Gastroesophageal sphincter (tissue), 4 donors: ENCODE measurements at places on chromosomes 7 and 10. TPM values are rescaled to one million over a fixed set of nuclear protein-coding genes. Genes with fewer than 3 reads are reported as not detected.
A peak's percentile ranks its signal among the peaks of the same experiment; 100 is the strongest.

DNA sequence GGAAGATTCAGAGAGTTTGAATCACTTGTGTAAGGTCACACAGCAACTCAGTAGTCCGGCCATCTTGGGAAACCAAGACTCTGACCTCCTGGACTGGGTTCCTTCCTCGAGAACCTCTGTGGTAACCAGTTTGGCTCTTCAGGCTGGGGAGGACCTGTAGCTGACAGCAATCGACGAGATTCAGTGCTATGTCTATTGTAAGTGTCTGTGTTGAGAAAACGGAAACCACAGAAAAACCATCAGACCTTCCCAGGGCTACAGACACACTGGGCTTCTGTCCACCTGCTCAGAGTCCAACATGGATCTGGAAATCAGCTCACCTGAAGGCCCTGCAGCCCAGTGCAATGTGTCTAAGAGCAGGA lies 403.7 kb downstream of the RPS24 start:
- ATAC-seq, result no peak

DNA sequence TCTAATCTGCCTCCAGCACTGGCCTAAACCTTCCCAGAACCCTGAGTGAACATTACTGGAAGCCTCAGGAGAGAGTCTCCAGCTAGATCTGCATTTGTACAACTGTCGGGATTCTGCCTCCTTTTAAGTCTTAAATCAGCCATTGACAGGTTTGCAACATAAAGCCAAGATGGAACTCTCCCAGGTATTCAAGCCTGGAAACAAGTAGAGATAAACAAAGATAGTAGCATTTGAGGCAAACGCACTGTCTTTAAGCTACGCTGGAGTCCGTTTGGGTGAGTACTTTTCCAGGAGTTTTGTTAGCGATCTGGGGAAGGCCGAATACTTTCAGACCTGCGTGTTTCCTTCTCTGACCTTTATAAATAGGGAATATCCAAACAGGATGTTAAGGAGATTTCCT lies 317.2 kb upstream of the FZD8 start:
- no peak for ATAC-seq

DNA sequence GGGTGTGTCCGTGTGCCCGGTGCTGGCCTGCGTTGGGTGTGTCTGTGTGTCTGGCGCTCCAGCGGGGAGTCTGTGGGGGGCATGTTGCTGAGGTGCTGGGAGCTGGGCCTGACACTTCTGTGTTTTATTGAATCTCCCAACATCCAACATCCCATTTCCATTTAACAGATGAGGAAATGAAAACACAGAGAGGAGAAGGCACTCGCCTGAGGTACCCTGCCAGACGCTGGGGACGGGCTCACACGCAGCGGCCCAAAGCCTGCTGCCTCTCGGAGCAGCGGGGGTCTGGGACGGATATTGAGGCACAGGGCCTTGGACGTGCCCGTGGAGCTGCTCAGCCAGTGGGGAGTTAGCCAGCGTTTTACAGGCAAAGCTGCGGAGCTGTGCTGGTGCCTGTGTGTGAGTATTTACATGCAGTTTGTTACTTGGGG lies 133.9 kb downstream of the DNAJB6 start:
- no peak for ATAC-seq

- ATAC-seq, result no peak
These were observed 170.2 kb downstream of the SEM1 start for GRCh38 chr7:96539471-96539870.

GRCh38 chr7:29833929-29834328 lies 27.6 kb downstream of the WIPF3 start:
- no peak for ATAC-seq

- no peak for ATAC-seq
These were observed 9.3 kb upstream of the PNPLA8 start for GRCh38 chr7:108535257-108535656.

- no peak for ATAC-seq
These were observed 146.1 kb downstream of the GRK5 start for GRCh38 chr10:119353421-119353820.

DNA sequence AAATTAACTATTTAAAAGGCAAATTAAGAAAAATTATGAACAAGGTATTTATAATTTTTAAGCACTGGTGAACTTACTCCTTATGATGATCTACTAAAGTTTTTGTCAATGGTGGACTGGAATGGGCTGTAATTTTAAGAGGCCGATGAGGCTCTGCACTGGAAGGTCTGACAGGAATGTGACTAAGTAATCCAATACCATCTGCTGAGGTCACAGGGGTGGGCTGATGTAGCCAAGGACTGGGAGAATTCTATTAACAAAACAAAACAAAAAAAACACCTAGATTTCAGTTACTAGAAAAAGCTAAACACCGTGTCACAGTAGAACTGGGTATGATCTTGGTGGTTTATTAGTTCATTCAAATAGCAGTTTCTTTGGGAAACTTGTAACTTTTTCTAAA lies 75.9 kb downstream of the NRBF2 start:
- ATAC-seq, result no peak

- ATAC-seq, result no peak
These were observed 645.9 kb downstream of the XPNPEP1 start for GRCh38 chr10:109277456-109277855.

DNA sequence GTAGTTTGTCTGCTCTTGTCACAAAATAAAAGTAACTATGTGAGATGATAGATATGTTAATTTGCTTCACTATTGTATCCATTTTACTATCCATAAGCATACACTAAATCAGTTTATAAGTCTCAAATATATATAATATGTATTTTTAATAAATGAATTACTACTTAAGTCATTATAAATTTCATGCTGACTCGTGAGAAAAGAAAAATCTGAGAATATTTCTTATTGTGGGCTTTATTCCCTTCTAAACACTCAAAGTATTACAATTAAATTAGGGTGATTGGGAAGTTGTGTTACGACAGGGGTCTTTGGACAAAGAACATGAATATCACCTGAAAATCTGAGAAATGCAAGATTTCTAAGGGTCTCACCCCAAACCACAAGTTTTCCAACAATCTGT lies 48.7 kb upstream of the RELN start:
- ATAC-seq, result no peak

DNA sequence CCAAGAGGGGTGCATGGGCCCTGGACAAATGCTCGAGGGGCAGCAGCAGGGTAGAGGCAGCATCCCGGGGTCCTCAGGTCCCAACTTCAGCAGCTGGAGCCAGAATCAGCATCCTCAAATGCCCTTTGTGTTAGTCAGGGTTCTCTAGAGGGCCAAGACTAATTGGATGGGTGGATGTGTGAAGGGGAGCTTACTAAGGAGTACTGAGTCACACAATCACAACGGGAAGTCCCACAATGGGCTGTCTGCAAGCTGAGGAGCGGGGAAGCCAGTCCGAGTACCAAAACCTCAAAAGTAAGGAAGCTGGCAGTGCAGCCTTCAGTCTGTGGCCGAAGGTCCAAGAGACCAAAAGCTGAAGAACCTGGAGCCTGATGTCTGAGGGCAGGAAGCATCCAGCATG lies 162.9 kb upstream of the TCERG1L start:
- ATAC-seq, result no peak

DNA sequence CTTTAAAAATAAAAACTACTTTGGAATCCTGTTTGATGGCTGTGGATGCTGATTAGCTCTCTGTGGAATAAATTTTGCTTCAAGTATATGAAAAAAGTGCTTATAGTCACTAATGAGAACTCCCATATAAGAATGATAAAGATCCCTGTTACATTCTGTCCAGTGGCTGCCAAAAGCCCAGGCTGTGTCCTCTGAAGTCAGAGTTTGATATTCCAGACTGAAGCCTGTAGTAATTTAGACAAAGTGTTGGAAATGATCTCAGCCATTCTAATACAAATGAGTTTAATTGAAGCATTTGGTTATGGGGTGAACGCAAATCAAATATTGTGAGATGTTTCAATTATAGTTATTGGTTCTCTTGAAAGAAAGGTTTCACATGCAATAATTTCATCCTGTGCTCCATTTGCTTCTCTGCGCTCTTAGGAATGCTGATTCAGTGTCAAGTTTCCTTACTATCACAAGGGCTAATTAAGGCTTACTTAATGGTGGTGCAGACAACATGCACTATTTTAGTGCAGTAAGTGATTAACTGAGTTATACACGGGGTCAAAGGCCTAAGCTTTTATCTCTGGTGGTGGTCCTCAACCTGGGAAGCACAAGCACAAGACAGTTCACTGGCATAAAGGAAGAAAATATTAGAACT lies 867.6 kb downstream of the SORCS1 start:
- ATAC-seq, result no peak

GRCh38 chr7:118626739-118627138 lies 402.2 kb downstream of the ANKRD7 start:
- no peak for ATAC-seq

- peak; percentile 98 for ATAC-seq
These were observed at the start of gene STEAP2 for GRCh38 chr7:90211391-90212148. Gene STEAP2, plus strand, starts transcription at chr7:90211740. Its CDS starts 13,343 bp downstream, at chr7:90225083.

GRCh38 chr10:77631241-77631640 lies 6.4 kb downstream of the KCNMA1 start:
- no peak for ATAC-seq

DNA sequence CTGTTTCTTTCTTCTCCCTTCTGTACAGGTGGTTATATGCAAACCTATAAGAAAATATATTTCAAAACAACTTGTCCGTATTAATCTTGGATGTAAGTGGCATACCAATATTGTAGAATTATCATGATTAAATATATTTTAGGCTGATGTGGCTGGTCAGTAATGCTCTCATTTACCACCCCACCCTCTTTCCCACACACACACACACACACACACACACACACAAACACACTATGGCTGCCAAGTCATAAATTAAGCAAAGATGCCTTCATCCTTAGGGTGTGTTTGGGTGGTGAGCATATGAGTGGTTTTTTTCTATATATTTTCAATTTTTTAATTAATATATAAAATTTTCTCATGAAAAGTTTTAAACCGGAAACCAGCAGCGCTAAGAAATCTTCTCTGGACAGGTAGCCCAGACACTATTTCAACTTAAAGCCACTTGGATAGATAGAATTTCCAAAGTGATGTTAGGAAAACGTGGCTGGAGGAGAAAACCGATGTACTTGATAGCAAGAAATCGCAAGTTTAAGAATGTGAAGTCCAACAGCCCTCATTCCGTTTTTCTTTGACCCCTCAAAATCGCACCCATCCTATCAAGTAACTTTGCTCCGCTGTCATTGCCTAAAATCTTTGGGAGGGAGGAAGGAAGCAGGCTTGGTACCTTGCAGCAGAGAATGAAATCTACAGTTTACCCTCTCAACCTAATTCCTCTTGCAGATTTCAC lies 171.7 kb downstream of the FAM107B start:
- no peak for ATAC-seq

- ATAC-seq, result no peak
These were observed 145.1 kb downstream of the SEMA3D start for GRCh38 chr7:85041605-85042216.

GRCh38 chr10:122636953-122637352 lies 62.7 kb downstream of the C10orf120 start:
- ATAC-seq, result no peak

DNA sequence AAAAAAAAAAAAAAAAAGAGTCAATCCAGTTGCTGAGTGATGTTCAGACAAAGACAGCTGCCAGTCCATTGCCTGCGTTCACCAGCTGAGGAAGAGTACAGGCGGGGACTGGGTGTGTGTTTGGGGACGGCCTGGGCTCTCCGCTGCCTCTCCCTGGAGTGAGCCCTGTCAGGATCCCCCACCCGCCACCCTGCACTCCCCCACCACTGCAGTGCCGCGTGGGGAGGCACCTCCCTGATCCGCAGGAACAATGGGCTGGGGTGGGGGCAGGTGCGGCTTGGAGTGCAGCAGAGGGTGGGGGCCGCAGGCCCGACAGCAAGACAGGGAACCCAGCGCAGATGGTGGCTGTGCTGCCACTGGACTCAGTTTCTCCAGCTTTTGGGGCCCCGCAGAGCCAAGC lies 1.4 kb downstream of the HSPA12A start:
- no peak for ATAC-seq

DNA sequence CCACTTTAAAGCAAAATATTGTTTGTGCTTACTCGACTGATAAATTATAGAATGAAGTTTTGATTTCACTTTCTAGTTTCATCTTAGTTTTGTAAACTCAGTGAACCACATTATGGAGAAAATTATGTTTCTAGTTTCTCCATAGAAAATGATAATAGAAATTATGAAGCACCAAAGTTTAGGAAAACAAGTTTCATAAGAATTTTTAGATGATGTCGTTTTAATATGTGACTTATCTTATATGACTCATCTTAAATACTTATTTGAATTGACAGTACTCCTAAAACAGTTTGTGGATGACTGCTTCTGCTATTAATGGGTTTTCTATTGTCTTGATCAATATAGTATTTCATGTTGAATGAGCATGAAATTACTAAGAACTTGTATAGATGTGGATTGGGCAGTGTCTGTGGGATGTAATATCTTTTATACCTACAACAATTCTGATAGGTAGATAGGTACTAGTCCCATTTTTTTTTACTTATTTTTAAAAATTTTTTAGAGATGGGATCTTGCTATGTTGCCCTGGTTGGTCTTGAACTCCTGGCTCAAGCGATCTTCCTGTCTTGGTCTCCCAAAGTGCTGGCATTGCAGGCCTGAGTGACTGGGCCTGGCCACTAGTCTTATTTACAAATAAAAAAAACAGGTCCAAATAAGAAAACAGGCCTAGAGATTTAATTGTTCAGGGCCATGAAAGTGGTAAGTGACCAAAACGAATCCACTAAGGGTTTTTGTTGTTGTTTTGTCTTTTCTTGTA lies 3.7 kb downstream of the HBP1 start:
- no peak for ATAC-seq

GRCh38 chr7:150732786-150733481 lies 4.3 kb upstream of the GIMAP5 start:
- no peak for ATAC-seq

DNA sequence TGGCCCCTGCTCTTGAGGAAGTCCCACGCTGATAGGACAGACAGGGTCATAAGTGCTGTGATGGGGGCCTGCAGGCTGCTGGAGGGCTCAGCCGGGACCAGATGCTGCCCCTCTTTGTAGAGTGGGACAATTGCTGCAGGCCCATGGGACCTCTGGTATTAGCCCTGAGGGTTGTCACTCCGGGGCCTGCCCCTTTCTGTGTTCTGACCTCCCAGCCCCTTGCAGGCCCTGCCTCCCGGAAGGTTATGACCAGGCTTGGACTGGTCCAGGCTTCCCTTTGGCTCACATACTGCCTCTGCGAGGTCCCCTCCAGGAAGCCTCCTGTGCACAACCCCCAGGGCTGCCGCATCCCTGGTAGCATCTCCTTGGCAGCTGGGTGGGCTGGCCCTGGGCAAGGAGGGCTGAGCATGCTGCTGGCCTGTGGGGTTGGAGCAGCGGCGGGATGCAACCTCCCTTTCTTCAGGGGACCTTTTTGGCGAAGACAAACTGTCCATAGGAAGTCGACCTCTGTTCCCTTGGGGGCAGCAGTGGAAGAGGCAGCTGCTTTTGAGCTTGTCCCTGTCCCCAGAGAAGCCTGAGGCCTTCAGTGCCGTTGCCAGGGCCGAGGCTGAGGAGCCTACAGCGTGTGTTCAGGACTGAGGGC lies 8.8 kb downstream of the LIMK1 start:
- peak; percentile 9 for ATAC-seq

- no peak for ATAC-seq
These were observed 19.8 kb downstream of the IGF2BP3 start for GRCh38 chr7:23450518-23450917.

The CYP26C1 gene
- not detected for total RNA-seq

The METTL27 gene
- total RNA-seq, result 4.4 TPM

The UTF1 gene
- total RNA-seq, result not detected

The PRLHR gene
- total RNA-seq, result not detected

The GLUD1 gene
- 155 TPM for total RNA-seq

The IL2RA gene
- total RNA-seq, result 16.3 TPM

The MMP21 gene
- total RNA-seq, result not detected

The ZFAND2A gene
- 19.1 TPM for total RNA-seq

The TACC2 gene
- total RNA-seq, result 63.1 TPM

The PIK3AP1 gene
- total RNA-seq, result 3.1 TPM
